ENCODE measurements at places on chromosomes 1 and 21.

DNA sequence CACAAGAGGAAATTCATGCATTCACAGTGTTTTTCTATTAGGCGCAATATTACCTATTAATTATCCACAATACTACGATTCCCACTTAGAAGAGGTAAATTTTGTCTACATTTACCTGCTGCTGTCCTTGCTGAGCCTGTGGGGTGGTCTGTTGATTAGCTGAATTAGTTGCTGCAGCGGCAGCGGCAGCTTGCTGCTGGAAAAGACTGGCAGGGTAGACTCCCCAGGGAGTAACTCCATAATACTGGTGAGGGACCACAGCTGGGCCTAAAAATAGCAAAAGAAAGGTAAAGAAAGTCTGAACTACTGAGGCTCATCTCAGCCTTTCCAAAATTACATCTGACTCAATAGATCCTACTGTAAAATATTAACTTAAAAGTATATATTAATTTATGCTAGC, 66.0 kb upstream of the SDC3 start:
- DNase-seq = no peak

DNA sequence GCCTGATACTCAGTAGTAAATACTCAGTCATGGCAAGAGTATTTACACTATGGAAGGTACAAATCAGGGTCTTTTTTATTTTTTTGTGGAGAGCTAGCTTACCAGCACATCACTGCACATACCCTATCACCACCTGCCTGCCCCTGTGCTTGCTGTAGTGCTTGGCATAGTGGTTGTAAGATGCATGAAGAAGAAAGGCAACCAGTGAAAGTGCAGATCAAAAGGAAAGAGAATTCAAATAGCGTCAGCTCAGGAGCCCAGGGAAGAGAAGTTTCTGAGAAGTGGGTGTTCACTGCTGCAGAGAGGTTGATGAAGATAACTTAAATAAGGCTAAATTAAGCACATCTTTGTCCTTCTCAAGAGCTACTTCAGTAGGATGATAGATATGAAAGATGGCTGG, 76.0 kb downstream of the DTL start:
- no peak for DNase-seq

- no peak for DNase-seq
Observed at GRCh38 chr1:32886004-32886827, at the start of gene HPCA. HPCA (plus strand) TSS chr1:32886491; CDS start chr1:32888899, 2,408 bp downstream.

- DNase-seq = no peak
Observed at GRCh38 chr1:228691211-228691610, 44.1 kb upstream of the RHOU start.

GRCh38 chr1:226568077-226568831, 19.7 kb downstream of the STUM start:
- DNase-seq = no peak

DNA sequence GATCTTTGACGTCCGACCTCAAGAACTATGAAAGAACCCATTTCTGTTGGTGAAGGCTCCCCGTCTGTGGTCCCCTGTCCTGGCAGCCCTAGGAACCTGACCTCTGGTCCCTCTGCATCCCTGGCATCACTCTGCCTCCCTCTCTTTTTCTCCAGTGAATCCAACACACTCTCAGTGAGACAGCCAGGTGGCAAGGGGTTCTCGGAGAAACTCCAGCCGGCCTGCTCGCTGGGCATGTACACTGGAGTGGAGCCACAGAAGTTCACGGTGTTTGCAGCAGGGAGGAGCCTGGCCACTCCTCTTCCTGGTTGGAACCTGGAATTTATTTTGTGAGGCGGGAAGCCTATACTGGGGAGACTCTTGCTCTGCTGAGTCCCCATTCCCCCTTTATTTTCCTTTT, 230.2 kb upstream of the AJAP1 start:
- DNase-seq = no peak

GRCh38 chr1:214427871-214428277, 123.5 kb downstream of the PTPN14 start:
- peak; percentile 62 for DNase-seq

DNA sequence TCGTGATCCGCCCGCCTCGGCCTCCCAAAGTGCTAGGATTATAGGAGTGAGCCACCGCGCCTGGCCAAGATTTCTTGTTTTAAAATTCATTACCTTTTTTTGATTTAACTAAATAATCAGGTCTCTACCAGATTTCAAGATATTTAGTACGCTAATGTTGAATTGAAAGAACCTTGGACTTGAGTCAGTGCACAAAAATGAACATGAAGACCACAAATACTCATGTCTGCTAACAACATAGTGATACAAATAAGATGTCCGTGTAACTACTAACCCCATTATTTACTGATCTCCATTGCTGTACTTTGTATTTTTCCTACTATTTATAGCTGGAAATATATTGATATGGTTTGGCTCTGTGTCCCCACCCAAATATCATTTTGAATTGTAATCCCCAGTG, 16.4 kb downstream of the MPZL1 start:
- DNase-seq = no peak

GRCh38 chr21:44043613-44044012, 31.5 kb downstream of the TRAPPC10 start:
- no peak for DNase-seq

GRCh38 chr1:47417170-47418044, 1.3 kb downstream of the FOXE3 start:
- no peak for DNase-seq

DNA sequence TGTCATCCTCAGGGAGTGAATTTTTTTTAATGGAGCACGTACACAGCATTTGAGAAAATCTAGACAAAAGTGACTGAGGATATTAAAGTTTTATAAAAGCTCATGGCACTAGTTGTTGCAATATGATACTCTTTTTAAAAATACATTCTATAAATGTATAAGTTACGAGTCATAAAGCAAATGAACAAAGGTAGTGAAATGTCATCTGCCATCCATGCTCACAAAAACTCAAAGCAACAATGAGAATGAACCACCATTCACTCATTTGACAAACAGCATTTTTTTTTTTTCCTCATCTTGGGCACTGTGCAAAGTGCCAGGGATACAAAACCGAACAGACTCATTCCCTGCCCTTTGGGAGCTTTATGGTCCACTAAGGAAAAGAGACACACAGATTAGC, 38.7 kb downstream of the GPR137B start:
- no peak for DNase-seq

- no peak for DNase-seq
Observed at GRCh38 chr1:16461681-16462080, 21.2 kb downstream of the NECAP2 start.

DNA sequence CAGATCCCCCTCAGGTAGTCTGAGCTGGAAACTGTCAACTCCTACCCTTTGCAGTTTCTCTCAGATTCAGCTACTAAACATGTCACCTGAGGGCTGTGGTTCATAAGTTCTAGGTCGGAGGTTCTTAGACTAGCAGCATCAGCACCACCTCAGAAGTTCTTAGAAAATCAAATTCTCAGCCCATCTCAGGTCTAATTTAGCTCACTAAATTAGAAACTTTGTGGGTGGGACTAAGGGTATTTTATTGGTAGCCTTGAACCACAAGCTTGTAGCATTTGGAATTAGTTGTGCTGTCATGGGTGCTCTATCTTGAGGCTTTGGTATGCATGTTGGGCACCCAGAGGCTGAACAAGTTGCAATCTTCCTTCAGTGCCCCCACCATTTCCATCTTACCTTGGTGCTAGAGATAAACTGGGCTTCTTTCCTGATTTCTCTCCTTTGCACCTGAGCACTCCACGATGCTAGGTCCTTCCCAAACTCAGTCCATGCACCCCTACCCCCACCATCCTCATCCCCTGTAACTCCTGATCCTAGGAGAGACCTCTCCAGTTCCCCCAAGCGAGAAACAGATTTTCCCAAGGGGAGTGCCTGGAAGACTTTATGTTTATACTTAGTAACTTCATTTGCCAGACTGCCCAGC, 54.2 kb downstream of the S1PR1 start:
- DNase-seq = no peak

GRCh38 chr1:68383092-68383491, 66.7 kb downstream of the RPE65 start:
- DNase-seq = no peak

DNA sequence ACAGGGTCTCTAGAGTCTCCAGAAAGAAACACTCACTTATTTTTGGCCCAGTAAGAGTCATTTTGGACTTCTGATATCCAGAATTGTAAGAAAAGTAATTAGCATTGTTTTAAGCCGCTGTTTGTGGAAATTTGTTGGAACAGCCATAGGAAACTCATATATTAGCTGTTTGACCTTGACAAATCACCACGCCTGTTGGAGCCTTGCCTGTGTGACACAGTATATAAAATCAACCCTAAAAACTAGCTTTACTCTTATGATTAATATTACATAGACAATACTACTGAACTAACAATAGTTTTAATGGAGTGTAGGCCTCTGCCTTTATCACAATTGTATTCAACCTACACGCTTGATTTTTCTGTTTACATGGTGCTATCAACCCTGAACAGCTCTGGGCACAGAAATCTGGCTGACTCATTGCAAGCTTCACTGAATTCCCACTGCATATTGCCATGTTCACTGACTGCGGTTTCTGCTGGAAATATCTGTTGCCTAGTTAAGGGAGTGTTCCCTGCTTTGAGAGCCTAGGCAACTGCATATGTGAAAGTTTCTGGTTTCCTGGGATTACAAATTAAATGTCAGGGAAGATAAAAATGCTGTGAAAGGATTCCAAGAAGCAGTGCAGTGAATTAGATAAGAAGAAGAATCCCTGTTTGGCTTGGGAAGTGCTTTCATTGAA, 419.5 kb upstream of the DEPDC1 start:
- DNase-seq = peak; percentile 15

- no peak for DNase-seq
Observed at GRCh38 chr1:29650041-29650400, 413.7 kb downstream of the PTPRU start.

GRCh38 chr1:214074477-214074876, 86.7 kb downstream of the PROX1 start:
- DNase-seq = no peak

- no peak for DNase-seq
Observed at GRCh38 chr1:42046761-42047507, 106.3 kb upstream of the GUCA2B start.

DNA sequence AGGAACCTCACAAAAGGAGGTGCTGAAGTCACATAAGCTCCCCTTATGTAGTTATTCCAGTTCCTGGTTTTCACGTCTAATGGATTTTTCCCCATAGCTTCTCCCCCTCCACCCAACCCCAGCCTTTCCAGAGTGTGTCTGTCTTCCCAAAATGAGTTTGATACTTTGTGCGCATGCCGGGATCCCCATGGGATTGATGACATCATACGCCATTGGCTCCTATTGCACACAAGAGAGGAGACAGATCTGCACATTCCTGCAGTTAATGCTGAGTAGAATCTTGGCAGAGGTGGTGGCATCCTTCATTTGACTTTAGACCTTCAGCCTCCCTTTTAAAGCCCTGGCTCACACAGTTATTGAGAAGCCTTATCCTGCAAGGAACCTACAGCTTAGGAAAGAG, 71.4 kb downstream of the DDR2 start:
- no peak for DNase-seq

GRCh38 chr1:213415691-213416380, 364.8 kb downstream of the RPS6KC1 start:
- no peak for DNase-seq

DNA sequence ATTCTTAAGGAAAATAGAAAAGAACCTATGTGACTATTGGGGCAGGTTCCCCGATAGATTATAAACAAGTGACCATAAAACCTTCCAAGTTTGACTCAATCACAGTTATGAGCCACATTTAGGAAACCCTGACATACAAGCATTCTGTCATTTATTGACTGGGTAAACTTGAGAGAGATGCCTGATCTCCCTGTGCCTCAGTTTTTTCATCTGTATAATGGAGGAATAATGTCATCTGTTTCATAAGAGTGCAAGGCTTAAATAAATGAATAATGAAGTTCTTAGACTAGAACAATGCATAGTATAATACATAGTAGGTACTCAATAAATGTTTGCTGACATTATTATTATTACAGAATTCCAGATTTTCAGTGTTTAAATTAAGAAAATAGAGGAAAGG, 18.9 kb upstream of the EEIG2 start:
- DNase-seq = no peak

DNA sequence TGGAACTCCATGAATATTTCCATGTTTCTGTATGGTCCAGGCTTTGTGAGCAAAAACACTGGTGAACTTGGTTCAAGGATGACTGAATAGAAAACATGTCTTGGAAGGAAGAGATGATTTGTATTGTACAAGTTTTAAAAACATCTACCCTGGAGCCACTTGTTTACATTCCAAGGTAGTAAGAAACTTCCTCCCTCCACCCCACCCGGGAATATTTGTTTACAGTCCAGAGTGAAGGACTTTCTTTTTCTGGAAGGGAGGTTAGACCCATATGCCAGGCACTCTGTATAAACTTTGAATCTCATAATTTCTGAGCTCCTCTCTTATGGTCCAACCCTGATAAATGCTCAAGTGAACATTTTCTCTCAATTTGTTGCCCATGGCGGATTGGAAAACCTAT, 323.3 kb upstream of the LYPLAL1 start:
- no peak for DNase-seq

DNA sequence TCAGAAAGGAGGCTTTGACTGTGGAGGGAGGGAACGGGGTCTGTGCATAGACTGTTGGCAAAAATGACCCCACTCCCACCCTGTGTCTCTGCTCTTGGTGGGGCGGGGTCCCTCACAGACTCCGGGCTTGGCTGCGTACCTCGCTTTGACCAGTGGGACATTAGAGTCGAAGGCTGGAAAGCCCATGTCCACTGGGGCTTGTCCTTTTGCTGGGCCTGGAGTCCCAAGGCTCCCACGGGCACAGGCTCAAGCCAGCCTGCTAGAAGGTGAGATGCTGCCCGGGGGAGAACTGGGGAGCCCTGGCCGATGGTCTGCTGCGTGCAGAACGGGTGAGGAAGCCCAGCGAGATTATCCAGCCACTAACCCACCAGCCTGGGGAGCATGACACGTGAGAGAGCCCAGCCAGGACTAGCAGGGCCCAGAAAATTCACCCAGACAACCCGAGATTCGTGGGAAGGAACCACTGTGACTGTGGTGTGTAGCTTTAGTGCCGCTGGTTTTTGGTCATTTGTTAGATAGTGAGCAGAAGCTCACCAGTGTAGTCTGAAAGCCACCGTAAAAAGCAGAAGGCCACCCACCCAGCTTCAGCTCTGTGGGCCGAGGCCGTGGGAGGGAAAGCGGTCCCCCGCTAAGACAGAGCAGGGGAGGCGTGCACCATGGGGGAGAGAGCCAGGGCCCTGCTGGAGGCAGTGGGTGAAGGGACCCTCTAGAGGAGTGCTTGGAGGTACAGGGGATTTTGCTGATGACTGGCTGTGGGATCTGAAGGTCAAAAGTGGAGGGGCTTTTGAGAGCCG, 78.3 kb upstream of the C1orf174 start:
- DNase-seq = no peak
